ENCODE measurements at places on chromosomes 4 and X.
A peak's percentile ranks its signal among the peaks of the same experiment; 100 is the strongest.

- DNase-seq = peak; percentile 11
Observed at GRCh38 chrX:130626521-130626920, 224.7 kb downstream of the RBMX2 start.

GRCh38 chr4:168731006-168731636 is 234.3 kb downstream of the PALLD start:
- peak; percentile 37 for DNase-seq

DNA sequence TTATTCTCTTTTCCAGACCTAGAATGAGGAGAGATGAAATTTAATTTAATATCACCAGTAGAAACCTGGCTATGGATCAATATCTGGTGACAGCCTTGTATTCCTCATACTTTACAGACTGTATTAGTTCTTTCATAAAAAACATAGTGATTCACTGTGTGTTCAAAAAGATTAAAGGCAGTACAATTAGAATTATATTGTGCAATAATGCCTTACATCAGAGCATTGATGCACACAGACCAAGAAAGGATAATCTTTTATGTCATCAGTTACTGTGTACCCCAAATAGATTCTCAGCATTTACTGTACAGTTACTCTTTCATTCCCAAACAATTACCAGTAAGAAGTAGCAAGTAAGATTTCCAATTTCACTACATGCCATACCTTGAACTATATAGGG is 260.5 kb upstream of the ANXA10 start:
- DNase-seq = no peak

DNA sequence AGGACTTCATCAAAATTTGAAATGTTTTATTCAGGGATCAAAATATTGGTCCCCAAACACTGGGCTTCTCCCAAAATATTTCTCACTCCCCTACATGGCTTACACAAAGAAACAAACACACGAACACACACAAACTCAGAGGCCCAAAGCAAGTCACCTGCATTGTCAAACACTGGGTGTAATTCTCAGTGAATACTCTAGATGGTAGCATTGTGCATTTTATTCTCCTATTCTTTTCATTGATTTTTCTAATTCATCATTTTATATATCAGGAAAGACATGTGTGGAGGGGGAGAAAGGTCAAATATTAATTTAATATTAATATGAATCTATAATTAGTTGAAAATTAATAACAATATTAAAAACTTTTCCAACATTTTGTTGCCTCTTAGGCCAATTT is 72.3 kb upstream of the TNMD start:
- no peak for DNase-seq

DNA sequence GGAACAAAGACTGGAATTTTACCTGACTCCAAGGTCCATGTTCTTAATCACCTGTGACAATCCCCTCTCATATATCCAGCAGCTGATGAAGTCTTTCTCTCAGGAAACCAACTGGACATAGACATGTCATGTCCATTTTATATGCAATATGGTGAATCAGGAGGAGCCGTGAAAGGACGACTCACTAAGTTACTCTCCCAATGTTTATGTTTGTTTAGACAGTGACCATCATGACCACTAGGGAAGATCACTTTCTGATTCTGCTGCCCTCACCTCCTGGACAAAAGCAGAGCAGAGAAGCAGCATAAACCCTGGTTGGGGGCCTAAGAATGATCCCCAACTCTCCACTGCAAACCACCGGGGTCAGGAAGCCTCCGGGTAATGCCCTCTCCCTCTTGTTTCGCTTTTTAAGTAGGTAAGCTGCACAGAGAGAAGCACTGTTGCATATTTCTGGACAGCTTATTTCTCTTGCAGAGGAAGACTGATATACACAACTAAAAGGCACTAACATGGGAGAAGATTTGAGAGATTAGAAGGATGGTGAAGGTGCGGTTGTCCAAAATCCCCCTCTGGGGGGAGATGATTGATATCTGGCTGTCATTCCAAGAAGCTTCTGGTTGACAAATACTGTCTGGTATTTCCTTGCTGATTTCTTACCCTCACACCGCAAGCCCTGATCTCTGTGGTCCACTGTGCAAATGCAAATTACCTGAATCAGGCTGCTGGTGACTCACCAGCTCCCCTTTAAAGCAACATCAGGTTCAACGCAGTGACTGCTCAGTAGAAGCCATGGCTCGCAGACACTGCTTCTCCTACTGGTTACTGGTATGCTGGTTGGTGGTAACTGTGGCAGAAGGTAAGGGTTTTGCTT is at the start of gene ODAPH:
Gene ODAPH (plus strand): TSS at position 773 of the 871 bp plus-strand sequence. CDS start 17 bp downstream, at position 790.
- DNase-seq = no peak

Data from AG09309 (cell line).